Retinal pigment epithelial cell (primary cell): ENCODE measurements at places on chromosomes 7 and 10.
A peak's percentile ranks its signal among the peaks of the same experiment; 100 is the strongest.

- DNase-seq, result peak; percentile 30
Measured at GRCh38 chr7:100407285-100408180, 21.0 kb downstream of the ZCWPW1 start.

GRCh38 chr7:45661302-45661995 lies 87.3 kb downstream of the ADCY1 start:
- no peak for DNase-seq

DNA sequence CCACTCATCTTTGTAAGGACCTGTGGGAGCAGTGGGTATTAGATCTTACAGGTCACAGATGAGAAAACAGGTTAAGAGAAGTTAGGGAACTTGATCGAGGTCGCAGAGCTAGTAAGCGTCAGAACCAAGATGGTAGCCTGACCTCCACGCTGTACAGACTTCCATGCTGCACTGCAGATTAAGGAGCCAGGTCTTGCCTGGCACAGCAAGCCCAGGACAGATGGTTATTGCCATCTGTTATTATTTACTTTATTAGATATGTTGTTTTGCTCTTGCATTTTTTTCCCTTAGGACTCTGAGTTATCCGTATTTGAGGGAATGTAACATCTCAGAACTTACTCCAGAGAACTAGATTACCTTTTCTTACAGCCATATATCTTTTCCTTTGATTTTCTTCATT lies 147.2 kb downstream of the NSUN6 start:
- DNase-seq, result no peak

DNA sequence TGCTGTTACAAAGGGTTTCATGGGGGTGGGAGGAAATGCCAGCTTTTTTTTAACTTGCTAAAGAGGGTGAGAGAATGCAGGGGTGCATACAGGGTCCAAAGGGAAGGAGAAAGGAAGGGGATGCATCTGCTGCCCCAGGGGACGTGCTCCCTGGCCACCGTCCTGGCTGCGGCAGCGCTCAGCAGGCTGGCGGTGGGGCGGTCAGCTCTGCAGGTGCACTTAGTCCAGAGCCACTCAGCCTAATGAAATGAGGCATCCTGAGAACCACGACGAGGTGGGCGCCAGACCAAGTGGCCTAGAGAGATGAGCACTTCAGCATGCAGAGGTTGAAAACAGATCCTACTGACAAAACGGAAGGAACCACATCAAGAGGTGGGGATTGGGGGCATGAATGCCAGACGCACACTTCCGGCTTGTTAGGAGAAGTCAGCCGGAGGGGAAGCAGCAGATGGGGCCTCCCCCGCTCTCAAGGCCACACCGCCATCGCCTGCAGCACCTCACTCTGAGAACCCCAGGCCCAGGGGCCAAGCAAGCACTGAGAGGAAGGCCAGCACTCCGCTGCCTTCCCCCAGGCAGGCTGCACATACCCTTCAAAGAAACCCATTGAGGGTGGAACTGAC lies 94.5 kb downstream of the MAD1L1 start:
- no peak for DNase-seq

- no peak for DNase-seq
Measured at GRCh38 chr10:103852189-103852711, 3.1 kb downstream of the SH3PXD2A start.

DNA sequence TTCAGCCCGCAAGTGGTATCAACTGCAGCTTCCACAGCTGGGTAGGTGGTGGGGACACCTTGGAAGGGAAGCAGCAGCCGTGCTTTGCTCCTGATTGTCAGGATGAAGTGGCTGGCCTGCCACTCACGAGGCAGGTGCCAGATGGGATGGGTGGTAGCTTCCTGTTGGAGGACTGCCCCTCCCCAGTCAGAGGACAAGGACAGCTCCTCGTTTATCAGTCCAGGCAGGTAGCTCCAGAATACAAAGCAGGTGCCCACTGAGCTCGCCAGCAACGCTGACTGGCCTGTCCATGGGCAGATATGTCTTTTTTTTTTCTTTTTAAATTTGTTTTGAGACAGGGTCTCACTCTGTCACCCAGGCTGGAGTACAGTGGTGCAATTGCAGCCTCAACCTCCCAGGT lies 431.3 kb downstream of the GALNT17 start:
- DNase-seq, result no peak

DNA sequence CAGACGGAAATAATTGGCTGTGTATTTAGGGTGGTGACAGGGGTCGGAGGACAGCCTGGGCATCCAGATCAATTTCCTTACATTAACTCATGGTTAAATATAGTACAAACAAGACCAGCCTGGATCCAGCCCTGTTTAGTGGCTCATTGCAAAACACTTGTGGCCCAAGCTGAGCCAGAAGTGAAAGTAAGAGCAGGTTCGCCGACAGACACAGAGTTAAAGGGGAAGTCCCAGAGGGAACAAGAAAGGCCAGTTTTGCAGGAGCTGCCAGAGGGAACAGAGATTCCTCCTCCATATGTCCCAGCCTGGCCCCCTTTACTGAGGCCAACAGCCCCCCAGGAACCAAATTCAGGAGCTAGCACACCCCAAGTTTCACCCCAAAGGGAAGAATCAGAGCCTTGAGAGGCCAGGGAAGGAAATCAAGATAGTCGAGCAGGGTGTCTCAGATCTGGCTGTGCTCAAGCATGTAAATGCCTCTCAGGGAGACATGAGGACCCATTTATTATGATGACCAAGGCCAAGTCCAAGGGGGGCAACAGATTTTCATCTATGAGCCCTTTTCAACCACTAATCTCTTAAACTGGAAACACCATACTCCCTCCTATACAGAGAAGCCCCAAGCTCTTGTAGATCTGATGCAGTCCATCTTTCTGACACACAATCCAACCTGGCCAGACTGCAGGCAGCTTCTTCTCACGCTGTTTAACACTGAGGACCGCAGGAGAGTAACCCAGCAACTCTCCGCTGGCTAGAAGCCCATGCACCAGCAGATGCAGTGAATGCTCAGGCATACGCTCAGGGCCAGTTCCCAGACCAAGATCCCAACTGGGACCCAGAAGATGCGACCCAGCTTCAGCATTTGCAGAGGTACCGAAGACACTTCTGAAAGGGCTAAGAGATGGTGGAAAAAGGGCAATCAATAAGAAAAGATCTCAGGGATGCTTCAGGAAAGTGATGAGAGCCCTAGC lies 15.9 kb upstream of the ADCK2 start:
- DNase-seq, result no peak

DNA sequence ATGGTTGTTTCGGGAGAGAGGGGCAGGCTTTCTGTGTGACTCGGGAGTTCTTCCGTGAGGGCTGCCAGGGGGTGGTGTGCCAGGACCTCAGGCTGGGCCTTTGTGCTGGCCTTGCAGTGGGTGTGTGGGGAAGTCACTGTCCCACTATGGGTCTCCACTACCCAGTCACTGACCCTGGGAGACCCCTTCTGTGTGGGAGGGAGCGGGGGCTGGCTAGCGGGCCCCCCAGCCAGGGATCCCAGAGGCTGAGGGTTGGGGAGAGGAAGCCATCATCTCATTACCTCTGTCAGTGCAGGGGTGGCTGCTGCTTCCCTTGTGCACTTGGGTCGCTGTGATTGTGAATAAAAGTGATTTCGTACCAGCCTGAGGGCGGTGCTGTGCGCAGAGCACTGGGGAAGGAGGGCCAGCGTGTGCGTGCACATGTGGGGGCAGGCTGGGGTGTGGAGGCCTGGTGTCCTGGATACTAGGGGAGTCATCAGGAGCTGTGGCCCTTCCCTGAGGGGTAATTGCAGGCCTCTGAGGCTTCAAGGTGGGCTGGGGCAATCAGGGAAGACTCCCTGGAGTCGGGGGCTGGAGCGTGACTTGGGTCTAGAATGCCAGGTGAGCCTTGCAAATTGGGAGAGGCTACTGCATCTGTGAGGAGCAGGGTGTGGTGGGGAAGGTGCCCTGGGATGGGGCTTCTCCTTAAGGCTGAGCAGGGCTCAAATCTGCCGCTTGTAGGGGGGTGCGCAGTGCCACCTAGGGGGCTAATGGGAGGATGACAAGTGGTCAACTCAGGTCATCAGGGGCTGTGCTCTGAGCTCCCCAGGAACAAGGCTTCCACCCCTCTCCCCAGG lies 98.9 kb downstream of the NEURL1 start:
- no peak for DNase-seq

DNA sequence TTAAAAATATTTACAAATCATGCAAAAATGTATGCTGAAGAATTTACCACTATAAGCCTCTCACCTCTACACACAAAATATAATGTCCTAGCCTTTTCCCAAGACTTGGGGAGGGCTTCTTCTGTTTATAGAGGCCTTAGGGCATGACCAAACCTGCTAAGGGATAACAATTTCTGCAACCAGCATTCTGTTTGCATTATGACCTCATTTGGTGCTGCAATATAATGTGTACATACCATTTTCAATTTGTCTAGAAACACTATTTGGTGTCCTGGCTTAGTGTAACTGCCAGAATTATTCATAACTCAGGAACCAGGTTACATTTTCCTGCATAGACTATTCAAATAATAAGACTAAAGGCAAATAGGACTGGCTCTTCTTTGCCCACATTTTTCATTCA lies 446.6 kb upstream of the SORCS1 start:
- no peak for DNase-seq

GRCh38 chr7:46784732-46785131 lies 797.2 kb downstream of the TNS3 start:
- peak; percentile 18 for DNase-seq

DNA sequence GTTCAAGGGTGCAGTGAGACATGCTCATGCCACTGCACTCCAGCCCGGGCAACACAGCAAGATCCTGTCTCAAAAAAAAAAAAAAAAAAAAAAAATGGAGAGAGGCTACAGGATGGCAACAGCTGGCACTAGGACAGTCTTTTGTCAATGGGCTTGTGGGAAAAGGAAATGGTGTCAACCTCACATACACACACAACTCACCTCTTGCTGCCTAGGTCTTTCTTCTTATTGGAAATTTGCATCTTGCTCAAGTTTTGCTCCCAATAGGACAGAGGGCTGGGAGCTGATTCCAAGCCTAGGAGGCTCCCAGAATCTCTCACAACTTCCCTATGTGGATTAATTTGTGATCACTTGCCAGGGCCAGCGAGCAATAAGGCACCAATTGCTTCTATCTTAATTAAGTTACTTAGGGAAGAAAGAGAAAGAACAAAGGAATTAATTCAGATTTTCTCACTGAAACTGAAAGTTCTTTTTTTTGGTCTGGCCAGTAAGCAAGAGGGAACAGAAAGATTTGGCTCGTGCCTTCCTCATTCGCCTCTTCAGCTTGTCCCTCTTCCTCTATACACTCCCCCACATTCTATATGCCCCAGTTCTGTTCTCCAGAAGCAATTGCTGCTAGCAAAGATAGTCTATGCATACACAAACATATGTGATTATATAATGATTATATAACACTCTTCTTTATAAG lies 33.8 kb downstream of the MAP3K8 start:
- no peak for DNase-seq

GRCh38 chr7:124942399-124942798 lies 12.8 kb upstream of the POT1 start:
- no peak for DNase-seq

DNA sequence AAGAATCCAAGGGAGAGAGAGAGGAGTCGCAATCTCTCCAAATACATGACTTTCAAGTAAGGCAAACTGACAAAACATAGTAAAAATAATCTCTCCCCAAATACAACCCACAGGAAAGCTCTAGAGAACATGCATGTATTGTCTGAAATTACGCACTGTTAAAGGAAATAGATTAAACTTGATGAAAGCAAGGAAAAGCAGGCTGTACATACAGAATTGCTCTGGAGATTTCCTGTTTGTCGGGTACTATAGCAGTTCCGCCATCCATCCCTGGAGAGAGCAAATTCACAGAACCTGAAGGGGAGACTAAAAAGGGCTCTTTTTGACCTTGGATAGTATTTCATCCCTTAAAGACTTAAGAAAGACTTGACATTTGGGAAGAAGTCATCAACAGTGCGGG lies 170.2 kb upstream of the BET1 start:
- no peak for DNase-seq

- DNase-seq, result no peak
Measured at GRCh38 chr10:103720328-103720963, 134.9 kb downstream of the SH3PXD2A start.

GRCh38 chr10:30454744-30455510 lies 20.9 kb downstream of the MAP3K8 start:
- DNase-seq, result peak; percentile 78

DNA sequence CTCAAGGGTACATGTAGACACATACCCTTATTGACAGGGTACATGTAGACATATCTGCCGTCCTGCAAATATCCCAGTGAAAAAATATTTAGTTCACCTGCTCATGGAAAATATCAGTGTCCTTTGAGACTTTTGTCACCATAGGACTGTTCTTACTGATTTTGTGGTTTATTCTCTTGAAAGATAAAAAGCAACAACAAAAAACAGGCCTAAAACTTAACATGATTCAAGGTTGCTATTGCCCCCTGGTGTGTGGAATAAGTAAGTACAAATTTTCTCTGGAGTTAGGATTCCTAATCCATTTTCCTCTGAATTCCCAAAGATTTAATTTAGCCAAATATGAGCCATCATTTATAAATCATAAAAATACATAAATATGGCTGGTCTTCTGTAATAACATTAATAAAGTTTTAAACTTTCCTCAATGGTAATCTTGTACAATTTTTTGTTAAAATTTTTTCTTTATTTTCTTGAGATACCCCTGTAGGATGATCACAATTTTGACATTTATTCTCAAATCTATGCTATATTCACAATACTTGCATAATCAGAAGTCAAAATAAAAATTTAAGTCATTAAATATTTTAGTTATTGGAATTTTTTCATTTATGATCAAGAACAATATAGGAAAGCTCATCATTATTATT lies 741.4 kb upstream of the POT1 start:
- peak; percentile 16 for DNase-seq

DNA sequence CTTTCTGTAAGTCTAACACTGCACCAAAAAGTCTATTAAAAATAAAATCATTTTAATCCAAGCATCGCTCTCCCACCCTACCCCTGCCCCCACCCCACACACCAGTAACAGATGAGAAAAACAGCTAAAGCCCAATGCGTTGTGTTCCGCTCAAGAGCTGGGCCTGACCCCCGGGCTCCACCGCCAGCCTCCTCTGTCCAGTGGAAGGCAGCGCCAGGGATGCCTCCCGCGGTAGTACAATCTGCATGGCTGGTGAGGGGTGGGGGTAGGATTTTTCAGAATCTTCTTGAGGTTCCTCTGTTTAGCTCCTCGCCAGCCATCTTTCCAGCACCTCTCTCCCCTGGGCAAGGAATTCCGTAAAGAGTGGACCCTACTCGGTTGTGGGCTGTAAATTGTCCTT lies 12.1 kb downstream of the THSD7A start:
- no peak for DNase-seq

DNA sequence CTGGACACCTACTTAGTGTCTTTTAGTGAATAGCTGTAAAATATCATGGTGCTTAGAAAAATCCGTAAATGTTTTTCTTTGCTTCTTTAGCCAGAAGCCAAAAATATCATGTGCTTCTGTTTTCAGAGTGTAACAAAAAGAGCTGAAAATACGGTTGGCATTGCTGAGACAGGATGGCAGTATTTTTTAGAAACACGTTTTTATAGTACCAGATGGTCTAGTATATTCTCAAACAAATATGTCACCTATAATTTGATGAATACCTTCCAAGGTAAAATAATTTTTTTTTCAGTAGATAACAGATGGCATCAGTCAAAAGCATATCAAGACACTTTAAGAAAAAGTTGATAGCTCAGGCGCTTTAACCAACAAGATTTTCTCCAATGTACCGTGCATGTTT lies 326.6 kb downstream of the PHF14 start:
- no peak for DNase-seq
